ENCODE measurements at places on chromosomes 4 and X.

GRCh38 chr4:156169011-156169410 is 215.3 kb upstream of the CTSO start:
- peak; percentile 85 for DNase-seq

DNA sequence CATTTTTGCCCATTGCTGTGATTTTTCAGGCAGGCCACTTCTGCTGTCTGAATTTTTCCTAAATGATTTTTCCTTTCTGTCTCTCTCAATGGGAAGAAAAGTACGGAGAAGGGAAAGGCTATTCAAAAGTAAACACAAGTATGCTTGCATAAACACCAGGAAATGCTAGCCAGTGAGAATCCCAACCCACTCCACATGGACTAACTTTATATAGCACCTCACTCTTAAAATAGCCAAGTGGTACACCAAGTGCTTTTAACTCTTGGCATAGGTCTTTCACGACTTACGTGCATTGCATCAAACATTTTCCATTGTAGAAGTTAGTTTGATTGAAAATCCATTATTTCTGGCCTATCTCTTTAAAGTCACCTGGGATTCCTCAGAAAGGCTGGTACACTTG is 178.9 kb upstream of the SPANXN1 start:
- no peak for DNase-seq

DNA sequence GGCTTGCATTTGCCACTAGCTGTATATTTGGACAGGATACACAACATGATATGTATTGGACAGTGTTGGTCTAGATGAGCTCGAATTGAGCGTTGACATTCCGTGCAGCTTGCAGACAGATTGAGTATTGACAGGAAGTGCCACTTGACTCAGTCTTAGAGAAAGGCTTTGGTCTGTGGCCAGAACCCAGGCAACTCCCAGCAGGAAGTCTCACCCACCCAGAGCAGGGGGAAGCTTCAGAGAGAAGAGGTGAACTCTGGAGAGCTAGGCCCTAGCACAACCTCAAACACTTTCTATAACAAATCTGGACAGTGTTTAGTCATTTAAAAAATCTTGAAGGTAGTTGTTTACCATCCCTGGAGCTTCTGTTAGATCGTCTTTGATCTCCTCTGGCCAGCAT is 280.5 kb downstream of the FBXW7 start:
- peak; percentile 30 for DNase-seq

- peak; percentile 9 for DNase-seq
Observed at GRCh38 chr4:56128213-56128612, 179.5 kb downstream of the CEP135 start.

- no peak for DNase-seq
Observed at GRCh38 chr4:147678106-147678505, 5.9 kb downstream of the PRMT9 start.

DNA sequence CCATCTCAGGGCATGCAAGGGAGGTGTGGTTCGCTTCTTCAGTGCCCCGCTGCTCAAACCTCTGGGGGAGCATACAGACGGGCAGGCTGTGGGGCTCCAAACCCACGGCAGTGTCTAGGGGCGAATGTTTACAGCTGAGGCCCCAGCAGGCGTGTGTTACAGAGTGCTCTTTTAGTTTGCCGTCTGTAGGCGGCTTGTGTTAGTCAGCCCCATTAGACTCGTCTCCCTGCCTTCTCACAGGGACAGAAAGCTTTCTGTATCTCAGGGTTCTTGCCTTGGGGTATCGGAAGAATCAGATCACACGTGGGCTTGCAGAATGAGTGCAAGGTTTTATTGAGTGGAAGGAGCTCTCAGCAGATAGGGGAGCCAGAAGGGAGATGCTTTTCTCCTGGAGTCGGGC is 10.6 kb downstream of the RS1 start:
- DNase-seq = no peak

- DNase-seq = peak; percentile 37
Observed at GRCh38 chr4:182533964-182534363, 290.8 kb downstream of the TENM3 start.

- peak; percentile 57 for DNase-seq
Observed at GRCh38 chrX:57821703-57822387, 88.4 kb downstream of the ZXDA start.

DNA sequence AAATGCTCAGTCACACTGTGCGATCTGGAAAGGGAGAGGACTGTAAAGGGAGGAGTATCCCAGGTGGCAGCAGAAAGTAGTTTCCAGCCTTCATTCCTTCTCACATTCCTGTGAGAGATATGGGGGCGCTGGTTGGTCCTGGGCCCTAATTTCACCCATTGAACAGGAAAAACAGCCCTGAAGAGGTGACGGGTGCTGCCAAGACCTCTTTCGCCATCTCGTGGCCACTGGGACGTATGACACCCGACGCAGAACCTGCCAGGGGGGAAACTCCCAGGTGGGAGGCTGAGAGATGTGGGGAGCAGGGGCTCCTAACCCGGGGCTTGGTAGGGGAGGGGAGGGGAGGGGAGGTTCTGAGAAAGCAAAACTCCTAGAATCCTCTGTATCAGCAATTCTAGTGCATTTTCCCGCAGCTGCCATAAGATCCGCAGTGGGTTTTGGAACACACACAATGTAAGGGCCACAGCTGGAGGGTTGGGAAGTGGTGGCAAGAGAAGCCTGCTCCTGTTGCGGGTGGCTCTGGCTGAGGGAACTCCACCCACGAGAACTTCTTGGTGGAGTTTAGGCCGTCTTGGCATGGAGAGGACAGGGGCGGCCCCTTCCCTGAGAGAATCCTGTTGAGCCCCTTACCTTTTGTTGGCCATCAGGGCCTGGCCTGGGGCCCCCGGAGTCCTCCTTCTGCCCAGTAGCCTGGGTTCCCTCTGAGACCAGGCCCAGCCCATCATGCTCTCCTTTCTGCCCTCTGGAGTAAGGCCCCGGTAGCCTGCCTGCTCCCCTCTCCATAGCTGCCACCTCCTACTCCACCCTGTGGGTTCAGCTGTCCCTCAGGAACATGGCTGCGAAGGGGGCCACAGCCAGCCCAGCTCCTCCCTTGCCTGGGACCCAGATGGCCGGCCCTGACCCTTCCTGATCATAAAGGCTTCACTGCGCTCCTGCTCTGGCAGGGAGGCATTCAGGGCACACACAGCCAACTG is 134.1 kb downstream of the OR13H1 start:
- peak; percentile 5 for DNase-seq

GRCh38 chr4:113908829-113909228 is 70.6 kb downstream of the ARSJ start:
- no peak for DNase-seq

DNA sequence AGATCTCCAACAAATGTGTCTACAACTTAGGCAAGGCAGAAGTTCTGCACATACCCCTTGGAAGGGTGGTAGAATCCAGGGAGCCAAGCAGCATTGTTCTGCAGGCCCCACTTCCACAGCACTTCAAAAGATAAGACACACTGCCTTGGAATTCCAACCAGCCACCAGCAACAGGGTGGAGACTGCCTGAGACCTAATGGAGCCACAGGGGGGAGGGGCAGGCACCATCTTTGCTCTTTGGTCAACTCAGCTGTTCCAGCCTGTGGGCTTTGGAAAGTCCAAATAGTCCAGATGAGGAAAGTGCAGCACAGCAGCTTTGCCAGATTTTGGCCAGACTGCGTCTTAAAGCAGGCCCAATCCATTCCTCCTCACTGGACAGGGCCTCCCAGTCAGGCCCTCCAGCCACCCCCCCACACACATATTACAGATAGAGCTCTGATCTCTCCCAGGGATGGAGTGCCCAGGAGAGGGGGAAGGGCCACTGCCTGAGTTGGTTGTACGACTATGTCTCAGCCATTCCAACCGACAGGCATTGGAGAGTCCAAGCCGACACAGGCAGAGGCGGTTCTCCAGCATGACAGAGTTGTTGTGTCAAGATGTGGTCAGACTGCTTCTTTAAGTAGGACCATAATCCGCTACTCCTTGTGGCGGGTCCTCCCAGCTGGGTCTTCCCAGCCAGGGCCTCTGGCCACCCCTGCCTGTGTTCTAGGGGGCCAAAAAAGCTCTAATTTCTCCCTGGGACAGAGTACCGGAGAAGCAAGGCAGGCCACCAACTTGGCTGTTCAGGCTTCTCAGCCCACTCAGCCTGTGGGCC is 42.5 kb upstream of the ANTXR2 start:
- peak; percentile 46 for DNase-seq

GRCh38 chrX:10174810-10175209 is 18.0 kb downstream of the CLCN4 start:
- peak; percentile 55 for DNase-seq

GRCh38 chr4:159941076-159941475 is 838.2 kb downstream of the RAPGEF2 start:
- DNase-seq = no peak

DNA sequence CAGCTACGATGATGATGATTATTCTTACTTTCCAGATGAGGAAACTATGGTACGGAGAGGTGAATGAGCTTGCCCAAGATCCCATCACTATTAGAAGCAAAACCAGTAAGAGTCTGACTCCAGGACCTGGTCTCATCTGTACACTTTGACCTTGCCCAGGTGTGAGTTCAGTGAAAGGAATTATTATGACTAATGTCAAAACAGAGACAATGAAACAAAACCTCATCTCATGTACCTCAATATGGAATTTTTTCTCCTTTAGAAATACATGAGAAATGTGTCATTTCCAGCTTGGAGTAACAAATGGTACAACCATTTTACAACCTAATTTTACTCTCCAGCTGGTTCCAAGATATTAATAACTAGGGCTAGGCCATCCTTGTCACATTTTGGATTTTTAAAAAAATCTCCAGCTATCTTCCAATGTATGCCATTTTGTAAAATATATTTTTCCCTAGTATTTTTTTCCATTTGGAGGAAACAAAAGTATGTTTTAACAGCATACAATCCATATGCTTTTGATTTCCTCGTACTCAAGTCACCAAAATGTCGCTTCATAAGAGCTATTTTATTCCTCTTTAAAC is 213.8 kb downstream of the PTTG2 start:
- no peak for DNase-seq

DNA sequence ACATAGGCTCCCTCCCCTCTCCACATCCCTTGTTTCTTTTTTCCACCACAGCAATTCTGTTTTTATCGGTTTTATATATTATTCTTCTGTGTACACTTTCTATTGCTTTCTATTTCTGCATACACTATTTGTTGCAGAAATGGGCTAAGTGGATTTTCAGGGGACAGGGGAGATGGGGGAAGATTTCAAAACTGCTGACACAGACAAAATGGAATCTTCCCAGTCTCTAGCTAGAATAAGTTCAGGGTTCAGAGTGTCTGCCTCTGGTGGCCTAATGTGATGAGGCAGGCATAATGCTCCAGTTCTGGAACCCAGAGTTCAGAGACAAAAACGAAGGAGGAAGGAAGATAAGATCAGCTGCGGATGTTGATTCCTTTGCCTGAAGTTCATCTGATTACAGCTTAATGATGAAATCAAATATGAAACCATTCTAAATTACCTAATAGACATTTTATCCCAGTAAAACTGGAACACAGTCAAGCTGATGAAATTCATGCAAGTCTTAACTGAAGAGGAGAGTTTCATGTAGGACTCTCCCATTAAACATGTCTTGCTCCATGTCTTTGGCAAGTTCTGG is 447.1 kb downstream of the AFF2 start:
- DNase-seq = peak; percentile 47

DNA sequence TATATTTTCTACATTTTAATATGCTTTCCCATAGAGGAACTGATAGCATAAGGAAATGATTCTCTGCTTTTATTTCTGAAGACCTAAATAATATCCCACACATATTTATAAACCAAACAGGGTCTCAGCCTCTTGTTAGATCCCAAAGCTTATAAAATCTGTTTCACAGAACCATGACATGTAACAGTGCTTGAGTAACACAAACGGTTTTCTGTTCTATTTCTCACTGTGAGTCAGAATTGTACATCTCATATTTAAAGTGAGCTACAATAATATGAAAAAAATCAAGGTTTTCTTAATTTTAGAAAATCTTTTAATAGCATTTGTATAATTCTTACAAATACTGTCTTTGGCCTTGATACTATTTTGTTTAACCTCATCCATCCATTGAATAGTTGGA is 51.2 kb downstream of the NR3C2 start:
- no peak for DNase-seq

DNA sequence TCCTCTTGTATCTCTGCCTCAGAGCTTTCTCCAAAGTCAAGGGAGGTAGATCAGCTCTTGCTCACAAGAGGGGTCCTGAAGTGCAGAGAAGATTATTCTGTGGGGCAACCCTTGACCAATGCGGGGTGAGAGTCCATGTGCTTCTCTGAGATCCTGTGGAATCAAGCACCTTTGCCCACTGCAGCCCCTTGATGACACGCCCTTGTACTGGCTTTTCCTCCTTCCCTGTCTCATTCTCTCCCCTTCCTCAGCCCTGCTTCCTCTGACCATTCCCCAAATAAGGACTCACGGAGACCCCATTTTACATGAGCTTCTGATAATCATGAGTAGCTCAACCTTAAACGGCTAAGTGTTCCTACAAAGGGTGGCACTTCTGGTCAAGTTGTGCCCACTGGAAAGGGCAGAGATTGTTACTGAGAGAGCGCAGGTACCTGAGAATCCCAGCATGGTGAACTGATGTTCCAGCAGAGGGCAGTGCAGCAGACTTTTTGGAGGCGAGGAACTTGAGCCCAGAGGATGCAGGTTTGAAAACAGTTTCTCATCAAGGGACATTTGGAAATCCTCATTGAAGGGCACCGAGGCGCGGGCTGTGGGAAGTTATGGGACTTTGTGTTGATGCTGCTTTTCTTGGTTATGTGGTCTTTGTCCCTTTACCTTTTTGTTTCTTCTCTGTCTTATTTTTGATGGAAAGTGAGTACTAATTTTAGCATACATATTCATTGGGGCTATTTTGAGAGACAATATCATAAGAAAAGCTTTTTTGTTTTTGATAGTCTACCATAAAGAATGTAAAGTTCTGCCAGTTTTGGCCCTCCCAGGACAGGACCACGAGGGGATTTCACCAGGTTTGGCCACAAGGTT is 201.3 kb downstream of the RBM46 start:
- DNase-seq = peak; percentile 31

DNA sequence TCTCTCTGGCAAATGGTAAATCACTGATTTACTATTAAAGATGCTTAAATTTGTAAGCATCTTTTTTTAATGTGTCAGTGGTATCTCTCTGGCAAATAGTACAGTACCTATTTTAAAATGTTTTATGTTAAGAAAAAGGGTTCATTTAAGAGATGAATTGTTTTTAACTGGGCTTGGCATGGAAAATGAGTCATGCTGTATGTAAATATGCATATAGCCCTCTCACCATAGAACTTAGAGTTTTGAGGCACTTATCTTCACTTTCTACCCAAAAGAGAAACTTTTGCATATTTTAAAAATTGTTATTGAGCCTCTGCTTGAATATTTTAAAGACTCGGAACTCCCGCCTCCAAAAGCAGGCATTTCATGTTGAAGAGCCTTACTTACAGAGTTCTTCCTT is 37.9 kb downstream of the KLHL34 start:
- DNase-seq = no peak

GRCh38 chr4:137608085-137608484 is 75.8 kb upstream of the PCDH18 start:
- peak; percentile 25 for DNase-seq

All from AG10803 (cell line).